ENCODE measurements at places on chromosomes 7 and 10.

- DNase-seq = no peak
Measured at GRCh38 chr7:40680657-40681056, 545.9 kb downstream of the SUGCT start.

DNA sequence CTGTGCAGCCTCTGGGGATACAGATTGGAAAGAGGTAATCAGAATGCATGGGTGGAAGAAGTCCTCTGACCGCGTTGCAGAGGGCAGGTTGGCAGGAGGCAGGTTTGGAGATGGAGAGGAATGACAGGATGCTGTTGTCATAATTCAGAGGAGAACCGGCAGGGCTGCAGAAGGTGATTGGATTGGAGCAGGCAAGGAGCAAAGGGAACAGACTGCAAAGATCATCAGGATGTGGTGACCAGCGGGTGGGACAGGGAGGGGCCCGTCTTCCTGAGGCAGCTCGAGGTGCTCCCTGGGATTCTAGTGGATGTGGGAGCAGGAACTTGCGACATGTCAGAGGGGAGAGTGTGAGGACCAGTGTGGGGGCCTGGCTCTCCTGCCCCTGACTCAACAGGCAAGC lies 78.5 kb upstream of the PPIF start:
- peak; percentile 32 for DNase-seq

DNA sequence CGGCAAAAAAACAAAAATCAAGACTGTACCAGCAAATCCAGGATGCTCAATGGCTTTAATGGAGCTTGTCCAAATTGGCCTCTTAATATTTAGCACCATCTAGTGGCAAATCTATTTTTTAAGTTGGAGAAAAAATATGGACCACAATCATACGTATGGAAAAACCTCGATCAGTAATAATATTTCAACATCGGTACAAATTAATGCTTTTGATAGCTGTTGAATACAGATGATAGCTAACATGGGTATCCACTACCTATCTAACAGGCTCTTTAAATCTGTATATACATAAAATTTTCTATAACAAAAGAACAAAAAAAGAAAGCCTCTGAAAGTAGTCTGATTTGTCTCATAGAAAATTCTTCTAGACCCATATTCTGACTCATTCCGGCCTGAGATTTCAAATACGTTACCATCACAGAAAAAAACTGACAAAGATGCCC lies 29.2 kb downstream of the COA1 start:
- peak; percentile 74 for DNase-seq

GRCh38 chr7:123673752-123674398 lies 18.2 kb downstream of the LMOD2 start:
- no peak for DNase-seq

DNA sequence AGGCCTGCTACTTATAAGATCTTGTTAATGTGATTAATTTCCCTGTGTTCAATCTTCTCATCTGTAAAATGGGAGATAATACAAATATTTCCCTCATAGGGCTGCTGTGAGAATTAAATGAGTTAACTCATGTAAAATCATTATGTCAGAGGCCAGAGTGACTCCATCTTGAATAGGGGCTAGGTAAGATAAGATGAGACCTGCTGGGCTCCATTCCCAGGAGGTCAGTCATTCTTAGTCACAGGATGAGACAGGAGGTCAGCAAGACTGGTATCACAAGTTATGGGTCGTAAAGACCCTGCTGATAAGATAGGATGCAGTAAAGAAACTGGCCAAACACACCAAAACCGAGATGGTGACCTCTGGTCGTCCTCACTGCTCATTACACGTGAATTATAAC lies 200.7 kb downstream of the CYP26A1 start:
- DNase-seq = no peak

DNA sequence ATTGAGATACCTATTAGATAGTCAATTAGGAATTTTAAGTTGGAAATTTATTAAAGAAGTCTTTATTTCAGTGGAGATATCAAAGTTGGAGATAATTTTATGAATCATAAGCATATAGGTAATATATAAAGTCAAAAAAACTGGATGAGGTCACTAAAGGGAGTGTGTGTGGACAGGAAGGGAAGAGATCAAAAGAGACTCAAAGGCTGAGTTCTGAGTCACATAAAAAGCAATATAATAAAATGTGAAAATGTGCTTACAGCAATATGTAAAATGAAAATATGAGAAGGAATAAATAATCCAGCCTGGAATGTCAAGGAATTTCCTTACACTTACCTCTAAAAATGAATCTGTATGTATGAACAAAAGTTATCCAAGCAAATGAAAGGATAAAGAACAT lies 583.3 kb upstream of the SORCS1 start:
- no peak for DNase-seq

GRCh38 chr7:25887266-25887665 lies 264.7 kb upstream of the NFE2L3 start:
- DNase-seq = no peak

GRCh38 chr10:5830629-5831445 lies 17.6 kb upstream of the GDI2 start:
- no peak for DNase-seq

- DNase-seq = peak; percentile 77
Measured at GRCh38 chr7:91940572-91941341, at the start of gene AKAP9. AKAP9 (plus strand) TSS chr7:91940862; CDS start chr7:91941100, 238 bp downstream.

- DNase-seq = no peak
Measured at GRCh38 chr10:110781139-110781538, 90.6 kb upstream of the PDCD4 start.
